ENCODE measurements at places on chromosomes 1 and 21.

DNA sequence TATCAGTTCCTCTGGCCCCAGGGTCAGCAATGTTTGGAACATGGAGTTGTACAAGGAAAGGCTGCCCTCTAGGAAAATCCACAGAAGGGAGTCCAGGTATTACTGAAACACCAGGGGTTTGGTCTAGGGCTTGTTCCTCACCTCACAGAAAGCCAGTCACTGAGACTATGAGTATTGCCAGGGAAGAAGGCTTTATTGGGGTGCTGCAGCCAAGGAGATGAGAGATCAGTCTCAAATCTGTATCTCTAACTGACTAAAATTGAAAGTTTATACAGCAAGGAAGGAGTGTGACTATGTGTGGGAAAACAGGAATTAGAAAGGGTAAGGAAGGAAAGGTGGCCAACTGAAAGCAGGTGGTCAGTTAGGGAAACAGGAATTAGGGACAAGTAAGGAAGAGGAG, 172.3 kb downstream of the LYPLAL1 start:
- DNase-seq = no peak

DNA sequence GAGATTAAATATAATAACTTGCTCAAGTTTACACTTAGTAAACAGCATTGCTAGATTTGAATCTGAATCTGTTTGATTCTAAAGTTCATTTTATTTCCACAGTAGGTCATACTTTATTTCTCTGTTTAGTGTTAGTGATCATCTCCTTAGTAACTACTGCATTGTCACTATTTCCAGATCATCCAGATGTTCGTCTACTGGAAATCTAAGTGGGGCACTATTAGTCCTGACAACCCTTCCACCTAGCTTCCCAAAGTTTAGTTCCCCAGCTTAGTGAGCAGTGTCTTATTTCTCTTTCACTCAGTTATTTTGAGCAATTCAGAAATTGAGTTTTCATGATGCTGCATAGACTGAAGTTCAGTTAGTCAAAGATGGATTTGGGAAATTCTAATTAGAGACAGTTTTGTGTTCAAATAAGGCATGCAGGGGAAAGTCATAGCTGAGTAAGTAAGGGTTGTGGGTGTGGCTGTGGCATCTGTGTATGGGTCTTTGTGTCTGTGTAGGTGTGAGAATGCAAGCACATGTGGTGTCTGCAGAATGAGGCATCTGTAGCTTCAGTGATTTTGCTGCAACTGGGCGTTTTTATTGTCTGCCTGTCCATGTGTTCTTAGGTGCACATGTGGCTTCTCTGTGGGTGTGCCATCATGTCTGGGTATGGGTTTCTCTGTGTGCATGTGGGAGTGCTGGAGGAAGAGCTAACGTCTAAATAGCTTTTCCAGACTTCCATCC, 107.3 kb downstream of the NTMT2 start:
- no peak for DNase-seq

DNA sequence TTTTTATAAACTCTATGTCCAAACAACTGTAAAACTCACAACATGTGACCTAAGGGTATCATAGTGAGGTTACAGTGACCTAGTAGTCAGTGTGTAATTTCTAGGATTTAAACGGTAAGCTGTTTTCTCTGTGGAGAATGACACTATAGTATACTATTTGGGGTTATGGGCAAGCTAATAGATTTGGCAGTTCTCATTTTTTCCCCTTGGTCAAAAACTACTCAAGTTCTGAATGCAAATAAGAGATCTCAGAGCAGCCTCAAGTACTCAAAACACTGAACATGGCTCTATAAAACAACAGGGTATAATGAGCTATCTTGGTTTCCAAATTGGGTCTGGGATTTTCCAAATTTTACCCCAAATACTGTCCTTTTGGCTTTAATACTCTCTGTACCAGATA, 88.5 kb upstream of the HMCN1 start:
- peak; percentile 27 for DNase-seq

GRCh38 chr1:174676856-174677255, 229.1 kb downstream of the GPR52 start:
- DNase-seq = no peak

GRCh38 chr1:14924455-14925331, 228.9 kb upstream of the TMEM51 start:
- peak; percentile 59 for DNase-seq

DNA sequence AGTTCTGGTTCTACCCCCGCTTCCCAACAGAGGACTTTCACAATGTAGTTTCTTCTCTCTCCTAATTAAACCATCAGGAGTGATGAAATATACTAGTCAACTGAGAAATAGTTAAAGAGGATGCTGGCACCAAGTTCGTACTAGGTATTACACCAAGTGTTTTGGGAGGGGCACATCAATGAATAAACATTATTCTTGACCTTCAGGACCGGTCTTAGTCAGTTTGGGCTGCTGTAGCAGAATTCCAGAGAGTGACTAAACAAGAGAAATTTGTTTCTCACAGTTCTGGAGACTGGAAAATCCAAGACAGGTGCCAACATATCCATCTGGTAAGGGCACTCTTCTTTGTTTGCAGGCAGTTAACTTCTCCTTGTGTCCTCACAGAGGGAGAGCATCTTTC, 103.8 kb downstream of the SPATA17 start:
- peak; percentile 4 for DNase-seq

GRCh38 chr21:42194863-42195262, 24.1 kb upstream of the ABCG1 start:
- DNase-seq = no peak

DNA sequence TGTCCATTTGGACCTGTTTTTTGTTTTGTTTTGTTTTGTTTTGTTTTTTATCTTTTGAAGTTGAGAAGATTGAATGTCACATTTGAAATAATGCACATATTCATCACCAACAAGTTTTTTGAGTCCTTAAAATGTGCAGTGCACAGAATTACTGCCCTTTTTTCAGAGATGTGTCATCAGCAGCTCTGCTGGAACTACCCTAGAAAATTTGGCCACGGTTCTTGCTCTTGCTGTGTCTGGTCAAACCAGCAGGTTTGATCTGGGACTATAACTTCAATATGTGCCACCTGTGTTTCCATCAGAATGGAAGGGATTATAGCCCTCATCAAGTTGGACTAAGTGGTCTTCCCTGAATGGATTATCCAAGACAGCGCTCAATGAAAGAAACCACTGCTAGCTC, 24.1 kb upstream of the CNN3 start:
- no peak for DNase-seq

DNA sequence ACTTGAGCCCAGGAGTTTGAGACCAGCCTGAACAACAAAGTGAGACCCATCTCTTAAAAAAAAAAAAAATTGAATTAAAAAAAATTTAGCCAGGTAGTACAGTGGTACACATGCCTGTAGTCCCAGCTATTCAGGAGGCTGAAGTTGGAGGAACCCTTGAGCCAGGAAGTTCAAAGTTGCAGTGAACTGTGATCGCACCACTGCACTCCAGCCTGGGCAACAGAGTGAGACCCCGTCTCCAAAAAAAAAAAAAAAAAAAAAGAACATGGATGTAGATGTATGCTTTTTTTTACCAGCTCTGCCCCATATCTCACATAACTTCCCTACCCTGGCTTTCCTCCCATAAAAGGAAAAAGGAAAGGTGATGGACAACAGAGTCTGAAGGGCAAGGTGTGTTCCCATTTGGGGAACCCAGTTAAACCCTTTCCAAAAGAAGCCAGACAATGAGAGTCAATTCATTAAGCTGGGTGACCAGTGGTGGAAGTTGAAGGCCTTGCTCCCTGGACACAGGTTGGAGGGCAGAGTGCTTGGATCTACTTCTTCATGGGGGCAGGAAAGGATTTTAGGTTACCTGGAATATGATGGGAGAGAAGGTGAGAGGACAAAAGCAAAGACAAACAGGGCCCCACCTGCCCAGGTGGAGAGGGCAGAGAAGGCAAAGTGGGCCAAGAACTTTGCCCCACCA, 2.9 kb downstream of the KRTCAP2 start:
- no peak for DNase-seq

- DNase-seq = no peak
Measured at GRCh38 chr1:243411472-243411871, 155.6 kb downstream of the SDCCAG8 start.

DNA sequence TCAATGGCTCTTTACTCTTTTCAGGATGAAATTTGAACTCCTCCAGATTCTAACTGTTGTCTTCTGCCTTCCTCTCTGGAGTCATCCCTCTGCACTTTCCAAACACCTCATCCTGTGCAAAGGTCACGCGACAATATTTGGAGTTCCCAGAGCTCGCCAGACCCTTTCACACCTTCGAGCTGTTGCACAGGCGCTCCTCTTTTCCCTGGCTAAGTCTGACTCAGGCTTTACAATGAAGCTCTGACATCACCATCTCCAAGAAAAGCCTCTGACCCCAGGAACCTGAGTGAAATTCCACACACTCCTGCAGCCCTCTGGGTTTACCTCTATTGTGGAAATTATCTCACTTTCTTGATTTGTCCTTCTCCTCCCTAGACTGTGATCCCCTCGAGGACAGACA, 270.3 kb downstream of the RGS7 start:
- peak; percentile 23 for DNase-seq

DNA sequence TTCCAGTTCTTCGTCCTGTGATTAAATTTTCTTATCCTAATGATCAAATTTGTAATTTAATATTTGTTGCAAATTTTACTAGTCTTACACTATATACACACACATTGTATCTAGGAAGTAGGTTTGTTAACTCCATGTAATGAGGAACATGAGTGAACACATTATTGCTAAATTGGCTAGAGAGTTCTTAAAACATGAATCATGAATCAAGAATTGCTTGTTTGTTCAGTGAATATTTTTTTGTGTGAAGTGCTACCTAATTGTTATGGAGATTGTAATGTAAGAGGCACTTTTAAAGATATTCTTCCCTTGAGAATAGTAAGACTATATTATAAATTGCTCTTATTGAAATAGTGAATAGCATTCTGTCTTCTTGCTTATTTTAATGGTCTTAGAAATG, 4.6 kb downstream of the GPSM2 start:
- DNase-seq = peak; percentile 48

- no peak for DNase-seq
Measured at GRCh38 chr1:159935719-159936272, 9.6 kb downstream of the IGSF9 start.

DNA sequence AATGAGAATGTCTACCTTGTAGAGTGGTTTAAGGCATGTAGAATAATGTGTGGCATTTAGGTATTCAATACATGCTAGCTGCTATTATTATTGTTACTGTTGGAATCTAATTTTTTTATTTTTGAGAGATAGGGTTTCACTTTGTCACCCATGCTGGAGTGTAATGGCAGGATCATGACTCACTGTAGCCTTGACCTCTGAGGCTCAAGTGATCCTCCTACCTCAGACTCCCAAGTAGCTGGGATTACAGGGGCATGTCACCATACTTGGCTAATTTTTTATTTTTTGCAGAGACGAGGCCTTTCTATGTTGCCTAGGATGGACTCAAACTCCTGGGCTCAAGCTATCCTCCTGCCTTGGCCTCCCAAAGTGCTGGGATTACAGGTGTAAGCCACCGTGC, 61.9 kb downstream of the EPB41 start:
- peak; percentile 23 for DNase-seq

- DNase-seq = no peak
Measured at GRCh38 chr1:109315288-109315687, 8.5 kb upstream of the MYBPHL start.

DNA sequence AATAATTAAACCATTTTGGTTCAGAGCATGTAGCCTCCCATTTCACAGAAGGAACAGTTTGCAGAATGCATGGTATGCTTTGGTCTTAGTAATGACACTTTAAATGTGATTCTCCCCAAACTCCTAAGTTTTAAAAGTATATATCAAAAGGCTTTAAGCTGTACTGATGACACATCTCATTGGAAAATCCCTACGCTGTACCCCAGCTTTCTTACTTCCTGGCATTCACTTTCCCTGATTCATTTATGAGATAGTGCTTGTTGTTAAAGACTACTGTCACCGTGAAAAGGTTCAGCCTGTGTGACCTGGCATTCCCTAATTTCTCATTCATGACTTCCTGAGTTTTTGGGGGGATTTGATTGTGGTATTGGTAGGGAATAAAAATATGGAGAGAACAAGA, 53.4 kb downstream of the MPZL1 start:
- peak; percentile 73 for DNase-seq

GRCh38 chr1:97377432-97378034, 543.3 kb downstream of the DPYD start:
- peak; percentile 24 for DNase-seq

DNA sequence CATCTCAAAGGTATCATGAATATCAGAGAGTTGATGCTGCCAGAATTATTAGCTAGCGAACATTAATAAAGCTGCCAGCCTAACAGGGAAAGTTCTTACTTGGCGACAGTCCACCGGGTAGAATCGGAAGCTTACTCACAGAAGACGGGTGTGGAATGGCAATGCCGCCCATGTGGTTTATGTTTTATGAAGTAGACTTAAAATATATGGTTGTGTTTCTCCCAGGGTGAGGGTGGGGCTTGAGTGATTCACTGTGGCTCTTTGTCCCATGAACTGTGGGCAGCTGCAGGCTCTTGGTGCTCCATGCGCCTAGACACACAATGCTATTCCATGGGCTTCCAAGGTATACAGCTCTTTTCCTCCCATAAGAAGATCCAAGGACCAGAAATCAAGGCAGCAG, 162.7 kb downstream of the PIGK start:
- no peak for DNase-seq

DNA sequence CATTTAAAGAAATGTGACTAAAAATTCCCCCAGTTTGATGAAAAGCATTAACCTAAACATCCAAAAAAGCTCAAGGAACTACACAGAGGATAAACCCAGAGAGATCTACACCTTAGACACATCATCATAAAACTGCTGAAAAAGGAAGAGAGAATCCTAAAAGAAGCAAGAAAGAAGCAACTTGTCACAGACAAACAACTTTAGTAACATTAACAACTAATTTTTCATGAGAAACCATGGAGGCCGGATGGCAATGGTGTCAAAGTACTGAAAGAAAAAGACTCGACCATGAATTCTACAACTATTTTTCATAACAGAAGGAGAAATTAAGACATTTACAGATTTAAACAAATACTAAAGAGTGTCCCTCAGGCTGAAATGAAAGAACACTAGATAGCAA, 17.7 kb downstream of the ZNF644 start:
- DNase-seq = no peak

- no peak for DNase-seq
Measured at GRCh38 chr1:28306301-28306949, 22.4 kb upstream of the MED18 start.

- DNase-seq = no peak
Measured at GRCh38 chr1:150829751-150830150, 21.7 kb upstream of the CTSK start.

- no peak for DNase-seq
Measured at GRCh38 chr1:241605146-241605805, 34.9 kb downstream of the CHML start.

- no peak for DNase-seq
Measured at GRCh38 chr1:39905172-39905571, 3.5 kb upstream of the MYCL start.

All from EL (cell line).